ENCODE measurements at places on chromosomes 11 and 22.

DNA sequence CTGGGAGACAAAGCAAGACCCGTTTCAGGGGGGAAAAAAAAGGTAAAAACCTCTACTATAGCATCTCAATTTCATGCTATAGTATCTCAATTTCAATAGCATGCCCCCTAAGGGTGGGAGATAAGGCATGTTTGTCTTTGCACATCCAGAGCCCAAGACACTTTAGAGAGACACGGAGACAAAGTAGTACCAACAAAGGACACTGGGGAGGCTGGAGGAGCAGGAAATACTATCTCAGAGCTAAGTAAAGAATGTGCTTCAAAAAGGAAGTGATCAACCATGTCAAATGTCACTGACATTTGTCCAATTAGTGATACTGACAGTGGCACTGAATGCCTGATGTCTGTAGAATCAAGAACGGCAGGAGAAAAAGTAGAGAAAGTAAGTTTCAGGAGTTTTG, 68.6 kb downstream of the RRAS2 start:
- no peak for DNase-seq

DNA sequence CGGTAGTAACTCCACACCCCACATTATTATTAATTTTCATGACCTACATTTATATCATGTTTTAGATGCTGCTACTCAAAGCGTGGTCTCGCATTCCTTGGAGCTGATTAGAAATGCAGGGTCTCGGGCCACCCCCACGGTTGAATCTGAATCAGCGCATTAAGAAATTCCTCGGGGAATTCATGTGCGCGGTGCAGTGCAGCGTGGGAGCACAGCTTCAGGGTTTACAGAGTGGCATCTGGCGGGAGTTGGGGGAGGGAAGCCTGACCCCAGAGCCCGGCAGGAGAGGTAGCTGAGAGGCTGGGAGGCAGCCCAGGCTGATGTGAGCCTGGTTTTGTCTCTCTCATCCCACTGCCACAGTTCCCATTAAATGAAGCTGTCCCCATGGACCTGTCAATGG, 48.1 kb upstream of the DAGLA start:
- DNase-seq, result no peak

GRCh38 chr11:72227316-72228228, 3.0 kb downstream of the INPPL1 start:
- no peak for DNase-seq

DNA sequence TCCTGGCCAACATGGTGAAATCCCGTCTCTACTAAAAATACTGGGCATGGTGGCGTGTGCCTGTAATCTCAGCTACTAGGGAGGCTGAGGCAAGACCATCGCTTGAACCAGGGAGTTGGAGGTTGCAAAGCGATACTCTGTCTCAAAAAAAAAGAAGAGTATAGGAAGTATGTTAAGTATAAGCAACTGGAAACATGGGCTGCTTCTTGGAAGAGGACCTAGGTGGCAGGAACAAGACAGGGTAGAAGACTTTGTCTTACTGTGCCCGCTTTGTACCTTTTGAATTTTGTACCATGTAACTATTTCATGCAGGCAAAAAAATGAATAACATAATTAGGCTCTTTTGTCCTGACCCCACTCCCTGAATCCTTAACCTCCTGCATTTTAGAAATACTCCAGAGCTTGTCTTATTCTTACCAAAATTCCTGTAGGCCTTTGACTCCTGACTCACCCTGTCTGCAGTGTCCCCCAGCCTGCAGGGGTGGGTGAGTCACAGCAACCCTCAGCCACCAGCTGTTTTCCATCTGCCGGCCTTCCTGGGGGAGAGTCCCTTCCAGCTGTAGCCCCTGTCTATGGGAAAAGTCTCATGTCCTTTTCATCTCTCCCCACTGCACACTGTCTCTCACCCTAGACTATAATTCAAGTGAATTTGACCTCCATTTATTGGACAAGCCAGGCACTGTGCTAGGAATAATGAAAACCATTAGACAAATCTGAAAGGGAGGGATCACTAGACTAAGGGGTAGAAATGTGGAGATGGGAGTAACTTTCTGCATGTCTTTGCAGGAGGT, 41.8 kb downstream of the TXN2 start:
- DNase-seq, result no peak

DNA sequence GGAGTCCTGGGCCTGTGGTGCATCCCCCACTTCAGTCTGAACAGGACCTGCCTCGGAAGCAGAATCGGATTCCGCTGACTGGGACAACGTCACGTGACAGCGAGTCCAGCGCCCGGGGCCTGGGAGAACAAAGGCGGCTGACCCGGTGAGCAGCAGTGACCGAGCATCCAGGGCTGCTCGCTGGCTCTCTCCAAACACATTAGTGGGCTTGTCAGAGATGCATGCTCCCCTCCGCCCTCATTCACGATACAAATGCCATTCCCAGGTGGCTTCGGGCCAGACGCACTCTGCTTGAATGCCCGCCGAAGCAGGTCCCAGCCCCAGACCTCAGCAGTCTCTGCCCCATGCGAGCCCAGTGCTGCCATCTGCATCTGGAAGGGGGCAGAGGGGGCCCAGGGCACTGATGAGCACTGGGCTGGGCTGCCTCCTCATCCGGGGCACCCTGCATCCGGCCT, 91.0 kb downstream of the WNT7B start:
- no peak for DNase-seq

GRCh38 chr22:22941831-22942510, 54.4 kb downstream of the IGLL5 start:
- no peak for DNase-seq

DNA sequence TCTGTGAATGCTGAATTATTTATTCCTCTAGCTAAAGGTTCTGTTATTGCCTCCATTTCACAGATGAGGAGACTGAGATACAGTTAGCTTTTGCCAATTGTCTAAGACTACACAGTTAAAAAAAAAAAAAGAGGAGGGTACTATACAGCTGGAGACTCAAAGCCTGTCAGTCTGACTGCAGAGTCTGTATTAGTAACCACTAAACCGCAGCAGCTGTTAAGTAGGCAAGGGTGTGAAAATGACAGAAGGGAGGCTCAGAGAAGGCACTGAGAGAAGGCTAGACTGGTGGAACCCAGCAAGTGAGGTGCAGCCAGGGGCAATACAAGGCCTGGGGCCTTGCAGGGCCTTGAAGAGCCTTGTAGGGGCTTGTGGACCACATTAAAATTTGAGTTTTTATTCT, 181.2 kb downstream of the CSNK2A3 start:
- no peak for DNase-seq

- no peak for DNase-seq
Measured at GRCh38 chr22:23138584-23139435, 3.0 kb downstream of the RSPH14 start.

DNA sequence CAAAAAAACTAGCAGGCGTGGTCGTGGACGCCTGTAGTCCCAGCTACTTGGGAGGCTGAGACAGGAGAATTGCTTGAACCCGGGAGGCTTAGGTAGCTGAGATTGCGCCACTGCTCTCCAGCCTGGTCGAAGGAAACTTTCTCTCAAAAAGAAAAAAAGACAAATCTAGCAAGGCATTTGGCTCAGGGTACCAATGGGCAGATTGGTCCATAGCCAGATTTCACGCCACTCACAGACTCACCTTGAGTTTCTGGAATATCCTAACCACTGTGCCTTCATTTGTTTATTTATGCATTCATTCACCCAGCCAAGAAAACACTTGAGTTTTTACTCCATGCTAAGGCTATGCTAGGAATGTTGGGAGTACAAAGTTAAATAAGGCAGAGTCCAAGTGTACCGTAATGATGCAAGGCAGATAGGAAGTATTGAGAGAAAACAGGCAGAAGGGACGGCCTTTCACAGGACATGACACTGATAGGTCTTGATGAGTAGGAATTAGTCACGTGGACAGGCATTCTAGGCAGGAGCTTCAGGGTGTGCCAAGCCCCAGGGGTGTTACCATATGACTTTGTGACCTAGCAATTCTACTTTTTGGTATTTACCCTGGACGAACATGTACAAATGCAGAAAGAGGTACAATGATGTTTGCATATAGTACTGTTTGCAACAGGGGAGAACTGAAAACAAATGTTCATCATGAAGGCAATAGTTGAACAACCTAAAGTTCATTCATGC, 3.0 kb upstream of the PACSIN3 start:
- DNase-seq, result no peak

GRCh38 chr22:44520465-44521094, 22.5 kb upstream of the RTL6 start:
- DNase-seq, result no peak

GRCh38 chr22:27241430-27242321, 559.9 kb downstream of the MN1 start:
- no peak for DNase-seq

- DNase-seq, result no peak
Measured at GRCh38 chr11:43581370-43582023, 99.0 kb upstream of the HSD17B12 start.

DNA sequence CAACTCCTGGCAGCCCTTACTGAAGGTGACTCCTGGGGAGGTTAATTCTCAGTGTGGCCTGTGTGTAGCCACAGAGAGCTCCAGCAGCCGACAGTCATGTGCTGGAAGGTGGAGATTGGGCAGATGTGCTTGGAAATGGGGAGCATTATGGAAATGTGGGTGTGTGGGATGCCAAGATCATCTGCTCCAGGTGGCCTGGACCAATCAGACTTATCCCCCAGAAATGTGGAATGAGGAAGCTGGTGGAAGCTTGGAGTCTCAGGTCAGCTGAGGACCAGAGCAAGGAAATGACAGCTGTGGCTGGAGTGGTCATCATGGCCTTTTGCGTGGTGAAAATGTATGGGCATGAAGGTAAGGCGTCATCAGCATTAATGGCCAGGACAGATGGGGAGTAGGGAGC, 234.0 kb downstream of the MIAT start:
- DNase-seq, result no peak

DNA sequence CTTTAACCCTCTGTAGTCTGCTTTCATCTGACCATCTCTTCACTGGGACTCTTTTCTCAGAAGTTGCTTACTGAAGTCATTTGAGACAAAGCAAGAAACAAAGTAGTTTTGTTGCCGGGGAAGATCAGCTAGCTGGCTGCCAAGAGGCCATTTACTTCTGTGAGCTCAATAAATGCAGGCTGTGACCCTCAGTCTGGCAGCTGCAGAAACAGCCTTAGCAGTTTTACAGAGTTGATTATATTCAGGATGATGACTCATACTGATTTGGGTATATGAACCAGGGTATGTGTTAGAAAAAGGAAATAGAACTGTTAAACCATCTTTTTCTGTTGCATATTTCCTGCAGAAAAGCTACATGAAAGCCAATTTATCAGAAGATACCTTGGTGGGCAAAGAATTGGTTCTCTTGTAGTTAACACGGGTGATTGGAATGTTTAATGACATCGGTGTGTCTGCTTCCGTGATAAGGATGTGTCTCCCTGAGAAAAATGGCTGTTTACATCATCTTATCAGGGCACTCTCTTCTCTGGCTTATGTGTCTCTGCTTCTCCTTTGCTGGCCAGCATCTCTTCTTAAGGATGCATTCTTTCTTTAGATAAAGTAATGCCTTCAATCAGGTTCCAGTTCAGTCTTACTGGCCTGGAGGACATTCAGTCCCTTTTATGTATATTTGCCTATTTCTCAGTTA, 18.5 kb downstream of the FIBIN start:
- DNase-seq, result no peak

GRCh38 chr11:116061322-116061721, 557.1 kb upstream of the CADM1 start:
- DNase-seq, result no peak

DNA sequence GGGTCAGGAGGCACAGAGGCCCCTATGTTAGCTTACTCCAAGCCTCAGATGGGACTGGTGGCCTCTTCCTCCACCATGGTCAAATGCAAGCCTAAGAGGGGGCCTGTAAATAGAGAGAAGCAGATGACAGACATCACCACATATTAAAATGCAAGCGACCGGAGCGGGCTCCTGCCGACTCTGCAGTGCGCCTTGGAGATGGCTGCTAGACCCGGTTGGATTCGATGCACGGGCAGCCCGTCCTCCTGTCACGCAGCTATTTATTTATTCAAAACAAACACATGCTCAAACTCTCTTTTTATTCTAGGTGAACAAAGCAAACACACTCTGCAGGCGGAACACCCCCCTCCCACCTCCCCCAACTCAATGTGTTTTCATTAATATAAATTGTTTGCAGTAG, 208.0 kb downstream of the DSCAML1 start:
- DNase-seq, result no peak

GRCh38 chr22:50016988-50017700, 4.6 kb upstream of the IL17REL start:
- DNase-seq, result no peak

GRCh38 chr11:71940561-71941219, 11.8 kb downstream of the RNF121 start:
- DNase-seq, result no peak

DNA sequence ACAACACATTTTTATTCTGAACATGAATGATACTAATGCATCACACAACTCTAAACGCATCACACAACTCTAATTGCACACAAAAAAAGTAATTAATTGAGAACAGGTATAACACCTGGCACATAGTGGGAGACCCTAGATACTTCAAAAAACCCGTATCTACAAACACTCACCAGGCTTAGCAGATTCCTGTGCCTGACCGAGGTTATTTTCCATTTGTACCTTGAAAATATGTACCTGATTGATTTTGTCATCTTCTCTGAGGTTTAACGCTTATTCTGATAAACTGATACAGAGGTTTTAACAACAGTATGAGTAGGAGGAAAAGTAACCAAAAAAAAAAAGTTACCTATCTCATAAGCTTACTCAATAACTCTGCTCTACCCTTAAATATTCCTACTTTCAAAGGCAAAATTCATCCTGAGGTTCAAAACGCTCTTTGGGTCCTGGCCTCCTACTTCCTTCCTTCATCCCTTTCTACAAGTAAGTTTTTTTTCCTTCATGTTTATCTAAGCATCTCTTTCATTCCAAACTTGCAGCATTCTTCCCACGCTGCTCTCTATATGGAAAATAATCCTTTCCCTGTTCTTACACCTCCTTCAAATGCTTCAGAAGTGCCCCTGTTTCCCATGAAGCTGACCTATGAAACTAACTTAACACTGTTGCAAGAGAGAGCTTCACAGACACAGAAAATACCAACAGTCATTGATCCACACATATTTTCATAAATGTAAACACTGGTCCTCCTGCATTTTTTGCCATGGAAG, 73.3 kb downstream of the ETS1 start:
- no peak for DNase-seq

- DNase-seq, result no peak
Measured at GRCh38 chr11:103364687-103365086, 255.5 kb downstream of the DYNC2H1 start.
